ENCODE measurements at places on chromosomes 3 and 15. TPM values are rescaled to one million over a fixed set of nuclear protein-coding genes. Genes with fewer than 3 reads are reported as not detected.

XCR1 gene
- total RNA-seq = not detected

GPR62 gene
- not detected for total RNA-seq

FAM162A gene
- total RNA-seq = 36.7 TPM

DOCK3 gene
- 0.14 TPM for total RNA-seq

PLCB2 gene
- total RNA-seq = 0.50 TPM

GHSR gene
- not detected for total RNA-seq

CCR1 gene
- not detected for total RNA-seq

MUC4 gene
- not detected for total RNA-seq

CTXN2 gene
- total RNA-seq = not detected

ZNF662 gene
- not detected for total RNA-seq

GASK1A gene
- not detected for total RNA-seq

NR1I2 gene
- not detected for total RNA-seq

TMOD2 gene
- 13.3 TPM for total RNA-seq

PSMD2 gene
- 720 TPM for total RNA-seq

COL6A5 gene
- not detected for total RNA-seq

MRPL46 gene
- 26.4 TPM for total RNA-seq

MGLL gene
- 140 TPM for total RNA-seq

UNC13C gene
- not detected for total RNA-seq

TTC23 gene
- 12.7 TPM for total RNA-seq

FAM81A gene
- total RNA-seq = 0.08 TPM

SERINC4 gene
- total RNA-seq = not detected

SHF gene
- total RNA-seq = 2.1 TPM

STAC gene
- total RNA-seq = not detected

RPUSD2 gene
- total RNA-seq = 13.1 TPM

GOLGA8T gene
- total RNA-seq = not detected

GOLGA6L7 gene
- total RNA-seq = not detected

INKA1 gene
- 3.5 TPM for total RNA-seq

PODXL2 gene
- not detected for total RNA-seq

GREM1 gene
- total RNA-seq = 2,213 TPM

ALDH1A2 gene
- total RNA-seq = not detected

OR5H6 gene
- not detected for total RNA-seq

CLDN18 gene
- not detected for total RNA-seq
